ENCODE measurements at places on chromosomes 13 and 19. TPM values are rescaled to one million over a fixed set of nuclear protein-coding genes. Genes with fewer than 3 reads are reported as not detected.

KLK3 gene
- total RNA-seq: not detected

CD33 gene
- total RNA-seq: 0.63 TPM

MAST1 gene
- total RNA-seq: 131 TPM

FGF14 gene
- 61.0 TPM for total RNA-seq

ZNF100 gene
- total RNA-seq: 21.0 TPM

SIGLEC11 gene
- total RNA-seq: not detected

C13orf46 gene
- total RNA-seq: 1.3 TPM

BCAM gene
- total RNA-seq: 3.4 TPM

CFAP97D2 gene
- not detected for total RNA-seq

ZFP82 gene
- total RNA-seq: 49.5 TPM

KCNN1 gene
- 37.6 TPM for total RNA-seq

MUC16 gene
- not detected for total RNA-seq

MCEMP1 gene
- not detected for total RNA-seq

C19orf25 gene
- total RNA-seq: 24.1 TPM

NDUFA11 gene
- 93.3 TPM for total RNA-seq

PRTN3 gene
- total RNA-seq: 0.94 TPM

CBLC gene
- not detected for total RNA-seq

ZFP36 gene
- total RNA-seq: 0.94 TPM

SHD gene
- 2.5 TPM for total RNA-seq

LINGO3 gene
- total RNA-seq: 0.94 TPM

ZNF878 gene
- 0.63 TPM for total RNA-seq

SYNGR4 gene
- total RNA-seq: not detected

PTPRH gene
- not detected for total RNA-seq

LACC1 gene
- 4.7 TPM for total RNA-seq

OR7A5 gene
- not detected for total RNA-seq

ODAD3 gene
- 0.63 TPM for total RNA-seq

NLRP7 gene
- not detected for total RNA-seq

ZNF208 gene
- total RNA-seq: 14.7 TPM
